Inflammatory macrophage treated with lipopolysaccharide for 4 hours (primary cell): ENCODE measurements at places on chromosomes 1 and 21.
A peak's percentile ranks its signal among the peaks of the same experiment; 100 is the strongest.

- no peak for DNase-seq
Measured at GRCh38 chr1:109474697-109475096, 8.4 kb downstream of the SYPL2 start.

GRCh38 chr1:235024711-235025421 is 103.8 kb downstream of the TOMM20 start:
- no peak for DNase-seq

GRCh38 chr1:19635646-19636045 is 8.5 kb upstream of the NBL1 start:
- DNase-seq: no peak

GRCh38 chr1:227362039-227362438 is 43.7 kb upstream of the CDC42BPA start:
- no peak for DNase-seq

- no peak for DNase-seq
Measured at GRCh38 chr1:18256282-18257235, 149.0 kb downstream of the IGSF21 start.

DNA sequence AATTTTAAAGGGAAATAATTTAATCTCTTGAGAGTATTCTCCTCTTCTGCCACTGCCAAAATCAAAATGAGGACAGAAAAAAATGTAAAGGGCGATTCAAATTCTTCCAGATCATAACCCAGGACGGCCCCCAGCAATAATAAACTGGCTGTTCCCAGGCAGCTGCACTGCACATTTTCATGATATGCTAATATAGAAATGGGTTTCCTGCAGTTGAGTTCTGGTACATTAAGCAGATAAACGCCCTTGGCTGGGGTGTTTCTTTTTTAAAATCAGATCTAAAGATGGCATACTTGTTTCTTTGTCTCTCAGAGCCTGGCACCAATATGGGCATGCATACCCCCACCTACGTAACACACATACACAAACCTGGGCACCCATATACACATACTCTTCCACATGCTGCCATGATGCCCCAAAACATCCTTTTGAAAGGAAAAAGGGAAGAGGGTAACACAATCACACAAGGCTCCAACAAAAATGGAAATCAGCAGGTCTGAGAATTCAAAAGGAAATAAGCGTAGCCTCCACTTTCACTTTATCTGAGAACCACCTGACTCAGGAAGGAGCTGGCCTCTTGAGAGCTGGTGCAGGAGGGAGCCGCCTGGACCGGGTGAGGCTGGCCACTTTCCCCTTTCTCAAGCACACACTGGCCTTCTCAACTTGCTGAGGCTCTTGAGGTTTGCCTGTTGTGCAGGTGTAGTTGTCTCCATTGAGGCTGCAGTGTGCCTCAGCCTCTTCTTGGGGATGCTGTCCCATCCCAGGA is 653.4 kb downstream of the KIF26B start:
- no peak for DNase-seq

- DNase-seq: peak; percentile 21
Measured at GRCh38 chr21:44337941-44338895, 972 bp downstream of the CFAP410 start.

- no peak for DNase-seq
Measured at GRCh38 chr1:115179397-115180079, 90.2 kb upstream of the TSPAN2 start.

DNA sequence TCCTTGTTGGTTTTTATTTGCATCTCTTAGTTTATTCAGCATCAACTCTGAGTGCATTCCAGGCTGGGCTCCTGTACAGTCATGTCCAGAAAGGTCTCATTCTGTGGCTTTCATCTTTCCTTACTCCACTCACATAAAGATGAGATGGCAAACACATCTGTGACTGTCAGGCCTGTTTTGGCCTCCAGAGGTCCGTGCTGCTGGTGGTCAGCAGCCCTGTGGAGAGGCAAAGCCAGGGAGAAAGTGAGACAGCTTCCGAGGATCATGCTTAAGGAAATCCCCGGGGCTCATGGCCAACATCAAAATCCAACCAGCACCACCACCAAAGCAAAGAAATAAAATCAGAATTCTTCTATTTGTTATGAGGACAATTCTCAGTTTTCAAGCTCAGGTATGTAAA is 96.1 kb upstream of the HIVEP3 start:
- no peak for DNase-seq

DNA sequence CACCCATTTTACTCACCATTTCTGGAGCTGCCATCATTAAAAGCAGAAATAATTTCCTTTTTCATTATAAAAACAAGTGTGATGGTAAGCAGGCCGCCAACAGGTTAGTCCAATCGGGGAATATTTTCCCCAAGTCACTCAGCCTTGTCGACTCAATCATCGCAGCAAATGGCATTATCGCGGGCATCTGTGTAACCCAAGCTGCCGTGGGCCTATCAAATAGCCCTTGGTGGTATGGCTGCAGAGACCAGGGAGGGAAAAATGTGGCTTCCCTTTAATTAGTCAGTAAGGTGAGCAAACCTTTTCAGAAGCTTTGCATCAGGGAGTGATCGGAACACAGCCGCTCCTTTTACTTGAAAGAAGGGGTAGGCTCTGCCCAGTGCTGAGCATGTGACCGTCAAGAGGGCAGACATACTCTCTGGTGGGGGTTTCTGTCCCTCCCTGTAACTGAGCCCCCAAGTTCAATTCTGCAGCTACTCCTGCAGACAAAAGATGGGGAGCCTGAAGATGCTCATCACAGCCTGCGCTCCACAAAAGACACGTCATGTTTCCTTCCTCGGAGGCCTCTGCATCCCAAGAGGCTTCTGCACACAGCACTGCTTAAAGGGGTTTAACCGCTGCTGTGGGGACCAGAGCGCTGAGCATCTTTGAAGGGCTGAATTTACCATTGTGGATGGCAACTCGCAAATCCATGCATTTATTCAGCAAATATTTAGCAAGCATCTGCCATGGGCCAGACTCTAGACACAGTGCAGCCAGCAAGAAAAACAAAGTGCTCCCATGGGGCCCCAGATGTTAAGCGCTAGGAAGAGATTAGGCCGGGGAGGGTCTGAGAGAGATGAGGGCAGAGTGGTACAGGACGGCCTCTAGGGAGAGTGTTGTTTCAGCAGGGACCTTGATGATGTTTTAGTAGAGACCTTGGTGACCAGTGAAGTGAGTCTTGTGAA is 1.2 kb upstream of the TMPRSS3 start:
- no peak for DNase-seq

GRCh38 chr1:219520241-219520640 is 92.7 kb downstream of the ZC3H11B start:
- no peak for DNase-seq

DNA sequence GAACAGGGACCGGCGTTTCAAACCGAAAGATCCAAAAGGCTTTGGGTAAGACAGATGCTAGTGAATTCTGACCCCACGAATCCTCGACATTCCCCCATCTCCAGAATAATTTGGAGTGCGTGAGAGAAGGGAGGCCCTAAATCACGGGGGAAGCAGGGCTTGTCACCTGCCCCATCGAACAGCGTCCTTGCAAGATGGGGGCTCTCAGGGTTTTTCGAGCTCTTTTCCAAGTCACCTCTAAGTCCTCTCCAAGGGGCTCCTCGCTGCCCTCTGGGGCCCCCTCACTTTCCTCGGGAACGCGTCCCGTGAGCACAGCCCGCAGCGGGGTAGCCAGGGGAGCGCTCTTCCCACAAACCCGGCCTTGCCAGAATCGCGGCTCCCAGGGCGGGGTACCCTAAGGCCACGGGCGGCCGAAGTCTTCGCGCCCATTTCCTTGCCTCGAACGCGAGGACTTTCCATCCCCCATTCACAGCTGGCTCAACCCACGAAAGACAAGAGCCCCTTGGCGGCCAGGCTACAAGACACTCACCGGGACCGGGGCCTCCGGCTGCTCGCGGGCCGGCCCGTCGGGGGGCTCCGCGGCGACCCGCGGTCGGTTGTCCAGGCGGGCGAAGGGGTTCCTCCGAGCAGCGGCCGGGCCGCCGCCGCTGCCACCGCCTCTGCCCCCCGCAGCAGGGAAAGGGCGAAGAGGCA is 546 bp downstream of the DONSON start:
- peak; percentile 13 for DNase-seq

DNA sequence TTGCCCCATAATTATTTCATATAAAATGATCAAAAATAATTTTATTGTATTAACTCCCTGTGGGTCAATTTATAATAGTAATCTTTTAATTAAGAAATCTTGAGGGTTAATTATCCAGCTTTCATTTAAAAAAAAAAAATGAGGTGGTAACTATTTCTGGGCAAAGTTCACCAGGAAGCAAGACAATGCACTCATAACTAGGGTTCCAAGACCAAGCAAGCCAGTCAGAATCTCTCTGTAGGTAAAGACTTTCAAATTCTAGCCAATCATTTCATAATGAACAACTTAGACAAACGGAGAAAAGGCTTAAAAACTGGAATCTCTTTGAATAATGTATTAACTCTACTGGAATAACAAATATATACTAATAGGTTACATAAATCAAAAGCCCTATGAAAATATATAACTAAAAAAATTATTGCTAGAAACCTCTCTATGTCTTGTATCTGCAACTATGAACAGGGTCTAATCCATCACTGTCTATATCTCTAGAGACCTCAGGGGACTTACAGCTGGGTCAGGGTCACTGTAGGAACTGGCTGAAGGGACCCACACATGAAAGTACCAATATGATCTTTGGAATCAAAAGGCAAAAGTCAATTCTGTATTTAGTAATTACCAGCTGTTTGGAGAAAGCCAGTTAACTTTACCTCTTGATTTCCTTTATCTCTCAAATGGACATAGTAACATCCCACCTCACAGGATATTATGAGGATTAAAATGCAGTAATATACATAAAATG is 43.3 kb downstream of the APP start:
- DNase-seq: no peak

DNA sequence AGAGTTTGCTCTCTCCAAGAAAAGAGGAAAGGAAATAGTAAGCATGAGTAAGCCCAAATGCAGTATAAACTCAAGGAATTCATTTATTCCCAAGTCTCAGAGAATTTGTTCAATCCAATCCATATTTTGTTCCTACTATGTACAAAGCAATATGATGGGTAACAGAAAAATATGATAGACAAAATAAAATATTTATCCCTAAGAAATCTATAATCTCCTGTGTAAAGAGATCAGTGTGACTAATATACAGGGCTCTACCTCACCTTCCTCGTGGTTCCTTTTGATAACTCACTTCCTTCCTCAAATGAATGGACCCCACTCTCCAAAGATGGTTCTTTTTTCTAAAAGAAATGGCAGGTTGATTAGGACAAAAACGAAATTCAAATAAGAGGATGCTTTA is 7.6 kb downstream of the CLSPN start:
- DNase-seq: no peak

DNA sequence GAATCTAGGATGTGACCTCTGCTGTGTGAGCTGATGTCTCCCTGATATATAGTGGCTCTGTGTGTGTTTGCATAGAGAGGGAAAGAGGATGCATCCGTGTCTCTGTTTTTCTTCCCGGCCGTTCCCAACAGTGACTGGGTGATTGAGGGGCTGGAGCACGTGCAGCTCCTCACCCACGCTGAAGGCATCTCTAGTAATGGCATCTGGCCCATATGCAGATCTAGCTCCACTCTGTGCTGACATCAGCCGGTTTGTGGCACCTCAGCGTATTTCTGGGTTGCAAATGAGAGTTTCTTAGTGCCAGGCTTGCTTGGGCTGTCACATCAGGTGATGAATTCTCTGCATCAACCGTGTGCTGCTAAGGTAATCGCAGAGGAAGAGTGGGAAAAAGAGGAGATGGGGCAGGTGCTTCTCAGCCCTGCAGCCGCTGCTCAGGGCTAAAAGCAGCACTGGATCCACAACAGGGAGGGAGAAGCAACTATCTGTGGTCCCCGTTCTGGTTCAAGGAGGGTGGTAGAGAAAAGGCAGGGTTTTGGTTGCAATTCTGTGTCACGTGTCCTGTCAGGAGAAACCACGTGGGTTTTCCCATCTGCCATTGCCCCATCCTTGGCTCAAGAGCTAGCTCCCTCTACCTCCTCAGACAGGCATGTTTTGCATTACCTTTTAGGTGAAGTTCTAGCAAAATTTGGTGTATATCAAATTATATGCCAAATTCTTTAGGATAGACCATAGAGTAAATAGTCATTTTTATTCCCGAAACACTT is 282.9 kb downstream of the PBX1 start:
- DNase-seq: no peak

DNA sequence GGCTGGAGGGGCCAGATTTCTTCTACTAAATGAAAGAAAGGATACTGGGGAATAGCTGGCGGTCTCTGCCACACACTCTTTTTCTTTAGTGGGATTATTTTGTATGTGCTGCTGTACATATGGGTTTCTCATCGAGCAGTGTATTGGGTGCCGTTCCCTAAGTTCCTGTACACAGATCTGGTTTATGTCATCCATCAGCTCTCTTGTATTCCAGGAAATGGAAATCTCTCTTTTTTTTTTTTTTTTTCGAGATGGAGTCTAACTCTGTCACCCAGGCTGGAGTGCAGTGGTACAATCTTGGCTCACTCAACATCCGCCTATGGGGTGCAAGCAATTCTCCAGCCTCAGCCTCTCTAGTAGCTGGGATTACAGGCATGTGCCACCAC is 27.0 kb upstream of the NID1 start:
- no peak for DNase-seq

DNA sequence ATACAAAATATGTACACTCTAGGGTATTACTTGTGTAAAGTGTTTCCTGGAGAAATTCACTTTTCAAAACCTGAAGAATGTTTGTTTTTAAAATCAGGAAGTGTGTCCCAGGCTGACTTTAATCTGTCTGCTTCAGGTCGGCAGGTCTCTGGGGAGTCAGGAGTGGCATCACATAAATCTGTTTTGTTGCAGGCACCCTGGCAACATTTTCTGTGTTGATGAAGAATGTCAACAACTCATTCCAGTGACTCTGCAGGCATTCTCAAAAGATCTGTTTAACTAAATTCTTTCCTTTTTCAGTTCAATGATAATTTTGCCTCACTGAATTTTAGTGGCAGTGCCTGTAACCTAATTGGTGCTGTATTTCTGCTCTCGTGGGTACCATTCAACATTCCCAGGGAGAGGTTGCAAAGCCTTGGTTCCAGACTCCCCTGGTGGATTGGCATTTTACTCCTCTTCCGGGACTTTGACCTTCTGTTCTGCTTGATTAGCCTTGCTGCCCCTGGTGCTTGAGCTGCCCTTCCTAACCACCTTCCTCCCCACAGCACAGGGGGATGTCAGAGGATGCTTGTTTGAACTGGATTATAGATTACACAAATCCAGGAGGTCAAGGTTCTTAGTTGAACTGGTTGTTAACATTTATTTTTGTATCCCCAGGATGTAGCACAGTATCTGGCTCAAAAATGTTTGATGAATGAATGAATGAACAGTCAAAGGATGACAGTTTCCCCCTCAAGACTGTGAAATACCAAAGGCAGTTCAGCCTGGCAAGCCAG is 55.4 kb upstream of the LPGAT1 start:
- no peak for DNase-seq

- DNase-seq: no peak
Measured at GRCh38 chr1:156461781-156462647, 38.6 kb downstream of the MEF2D start.

- no peak for DNase-seq
Measured at GRCh38 chr1:195804547-195804946, 803.7 kb downstream of the KCNT2 start.

GRCh38 chr1:35882586-35882944 is 444 bp upstream of the AGO1 start:
- DNase-seq: no peak
